ENCODE measurements at places on chromosomes 11 and 22. TPM values are rescaled to one million over a fixed set of nuclear protein-coding genes. Genes with fewer than 3 reads are reported as not detected.

- H3K4me3 ChIP-seq: no peak overlapping the region
- no peak overlapping the region for H3K27ac ChIP-seq
- peaks cover 50% of the 10 kb centered on the region for H3K27me3 ChIP-seq
Measured at GRCh38 chr11:1810761-1811160, 24.0 kb upstream of the SYT8 start.

GRCh38 chr11:118522571-118523072, 4.7 kb upstream of the TTC36 start:
- no peak for DNase-seq
- H3K27ac ChIP-seq: peak overlapping the region; percentile 20
- H3K36me3 ChIP-seq: peaks cover 71% of the 10 kb centered on the region
- H3K27me3 ChIP-seq: no peaks in the 10 kb centered on the region
- H3K4me3 ChIP-seq: no peak overlapping the region

DNA sequence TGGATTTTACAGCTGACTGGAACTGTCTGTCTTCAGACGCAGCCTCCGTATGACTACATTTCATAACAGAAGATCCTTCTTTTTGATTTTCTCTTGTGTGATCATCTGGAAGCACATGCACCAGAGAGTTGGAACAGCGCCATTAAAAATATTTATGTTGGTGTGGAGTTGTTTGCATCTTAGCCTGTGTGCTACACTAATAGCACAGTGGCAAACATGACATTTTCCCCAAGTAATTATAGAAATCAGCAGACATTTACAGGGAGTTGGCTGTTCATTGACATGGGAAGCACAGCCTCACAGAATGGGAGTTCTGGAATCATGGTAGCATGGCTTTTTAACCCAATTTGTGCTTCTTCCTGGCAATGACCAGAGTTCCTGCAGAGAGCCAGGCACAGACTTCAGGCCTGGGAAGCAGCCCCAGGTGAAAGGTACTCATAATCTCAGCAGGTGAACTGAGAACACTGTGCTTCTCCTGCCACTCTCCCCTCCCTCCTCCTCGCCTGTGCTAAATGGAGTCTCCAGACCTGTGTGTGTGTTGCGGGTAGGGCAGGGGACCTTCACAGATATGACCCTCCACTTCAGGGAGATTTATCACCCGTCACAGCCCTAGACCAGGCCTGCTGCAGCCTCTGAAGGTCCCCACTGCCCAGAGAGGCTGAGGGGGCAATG, 82.8 kb upstream of the PLET1 start:
- H3K36me3 ChIP-seq: no peaks in the 10 kb centered on the region
- no peak overlapping the region for H3K4me3 ChIP-seq
- no peak overlapping the region for H3K27ac ChIP-seq
- no peak for DNase-seq
- no peaks in the 10 kb centered on the region for H3K27me3 ChIP-seq

GRCh38 chr11:69487849-69488542, 6.5 kb downstream of the LINC01488 start:
- peaks cover 68% of the 10 kb centered on the region for H3K4me1 ChIP-seq
- H3K27me3 ChIP-seq: no peaks in the 10 kb centered on the region
- peak overlapping the region; percentile 94 for H3K27ac ChIP-seq
- H3K4me3 ChIP-seq: no peak overlapping the region
- DNase-seq: peak; percentile 4
- no peaks in the 10 kb centered on the region for H3K36me3 ChIP-seq

DNA sequence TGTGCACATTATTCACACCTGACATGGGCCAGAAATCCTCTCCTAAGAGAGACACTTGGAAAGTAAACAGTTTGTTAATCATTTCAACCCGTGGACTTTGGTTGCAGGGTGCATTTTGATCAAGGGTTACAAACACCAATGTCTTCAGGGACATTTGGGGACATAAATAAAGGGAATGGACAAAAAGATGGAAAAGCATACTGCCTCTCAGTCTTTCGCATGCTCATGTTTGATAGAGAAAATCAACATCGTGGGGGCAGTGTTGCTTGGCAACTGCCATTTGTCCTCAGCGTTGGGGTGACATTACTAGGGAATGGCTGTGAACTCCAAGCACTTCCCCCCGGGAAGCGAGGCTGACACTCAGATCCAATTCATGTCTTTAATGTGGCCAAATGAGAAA, 114.7 kb upstream of the OR4B1 start:
- no peaks in the 10 kb centered on the region for H3K27me3 ChIP-seq
- H3K27ac ChIP-seq: no peak overlapping the region
- peaks cover 41% of the 10 kb centered on the region for H3K4me1 ChIP-seq
- H3K36me3 ChIP-seq: no peaks in the 10 kb centered on the region

DNA sequence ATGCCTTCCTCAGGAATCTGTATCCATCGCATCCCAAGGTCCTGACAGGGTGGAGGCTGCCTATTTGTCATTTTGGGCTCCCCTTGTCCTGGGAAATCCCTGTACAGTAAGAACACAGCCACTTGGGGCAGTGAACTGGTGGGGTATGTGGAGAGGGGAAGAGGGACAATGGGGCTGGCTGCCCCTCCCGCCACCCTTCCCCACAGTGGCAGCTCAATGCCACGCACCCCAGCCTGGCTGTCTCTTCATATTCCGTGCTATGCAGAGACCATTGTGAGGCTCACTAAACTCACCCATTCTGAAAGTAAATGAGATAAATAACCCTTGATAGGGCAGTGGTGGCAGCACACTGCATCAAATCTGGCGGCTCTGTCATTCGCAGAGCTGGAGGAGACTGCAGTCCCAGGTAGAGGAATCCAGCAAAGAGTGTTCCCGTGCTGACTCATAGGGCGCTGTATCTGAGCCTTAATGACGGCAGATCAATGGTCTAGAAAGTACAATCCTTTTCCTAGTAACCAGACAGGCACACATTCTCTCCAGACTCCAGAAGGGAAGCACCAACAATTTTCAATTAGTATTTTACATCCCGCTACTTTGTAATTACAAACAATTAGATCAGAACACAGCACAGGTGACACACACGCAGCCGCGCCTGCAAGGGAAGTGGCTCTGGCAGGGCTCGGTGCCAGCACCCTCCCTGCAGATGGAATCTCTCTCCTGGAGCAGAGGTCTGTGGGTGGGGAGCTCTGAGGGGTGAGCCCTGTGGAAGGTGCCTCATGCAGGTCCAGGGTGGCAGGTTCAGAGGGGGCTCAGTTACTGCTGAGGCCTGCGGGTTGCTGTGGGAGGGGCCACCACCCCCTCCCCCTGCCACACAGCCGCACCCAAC, 167.9 kb upstream of the B3GAT1 start:
- H3K4me1 ChIP-seq: peaks cover 18% of the 10 kb centered on the region
- no peak for DNase-seq
- no peak overlapping the region for H3K27ac ChIP-seq
- no peak overlapping the region for H3K4me3 ChIP-seq
- H3K36me3 ChIP-seq: no peaks in the 10 kb centered on the region

GRCh38 chr11:67271541-67272284, 5.4 kb downstream of the GRK2 start:
- peaks cover 6% of the 10 kb centered on the region for H3K36me3 ChIP-seq
- H3K27ac ChIP-seq: peak overlapping the region; percentile 94
- peaks cover 100% of the 10 kb centered on the region for H3K4me1 ChIP-seq
- H3K27me3 ChIP-seq: no peaks in the 10 kb centered on the region
- no peak for DNase-seq
- H3K4me3 ChIP-seq: peak overlapping the region; percentile 98

DNA sequence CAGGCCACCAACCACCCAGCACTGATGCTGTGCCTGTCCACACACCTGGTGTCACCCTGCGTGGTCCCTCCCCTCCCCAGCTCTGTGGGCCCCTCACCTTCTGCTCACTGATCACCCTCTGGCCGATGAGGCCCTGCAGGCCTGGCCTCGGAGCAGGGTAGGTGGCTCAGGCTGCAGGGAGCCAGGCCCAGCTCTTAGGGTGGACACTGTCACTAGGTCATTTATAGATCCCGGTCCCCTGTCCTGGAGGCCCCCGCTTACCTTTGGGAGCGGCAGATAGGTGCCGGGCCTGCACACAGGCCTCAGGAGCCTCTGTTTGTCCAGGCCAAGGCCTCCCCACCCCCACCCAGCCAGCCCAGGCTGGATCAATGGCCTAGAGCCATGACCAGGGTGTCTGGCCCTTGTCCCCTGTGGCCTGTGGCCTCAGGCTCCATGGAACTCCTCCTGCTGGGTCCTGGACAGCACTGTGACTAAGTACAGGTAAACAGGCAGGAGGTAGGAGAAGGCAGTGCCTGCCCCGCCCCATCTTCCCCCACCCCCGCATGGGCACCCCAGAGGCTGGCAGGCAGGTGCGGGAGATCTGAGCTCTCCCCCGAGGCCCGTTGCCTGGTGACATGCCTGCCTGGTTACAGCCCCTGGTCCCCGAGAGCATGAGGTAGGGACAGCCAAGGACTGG, at the start of gene TMPRSS6:
TSS of gene TMPRSS6 (minus strand) at position 472 of the 676 bp plus-strand sequence. CDS start 6,296 bp downstream, outside the sequence.
- no peak within 1 kb of the TSS for H3K27ac ChIP-seq
- no peak within 1 kb of the TSS for H3K4me3 ChIP-seq
- no peaks in the 10 kb centered on the region for H3K36me3 ChIP-seq

DNA sequence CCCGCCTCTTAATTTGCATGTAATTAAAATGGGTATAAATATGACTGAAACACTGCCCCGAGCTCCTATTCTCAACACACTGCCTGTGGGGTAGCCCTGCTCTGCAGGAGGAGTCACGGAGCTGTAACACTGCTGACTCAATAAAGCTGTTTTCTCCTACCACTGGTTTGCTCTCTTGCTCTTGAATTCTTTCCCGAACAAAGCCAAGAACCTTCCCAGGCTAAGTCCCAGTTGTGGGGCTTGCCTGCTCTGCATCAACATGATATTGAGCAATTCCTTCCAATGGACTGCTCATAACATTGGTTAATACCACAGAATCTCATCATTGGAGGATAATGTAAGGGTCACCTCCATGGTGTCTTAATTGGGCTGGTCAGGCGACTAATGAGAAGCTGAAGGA, 114.4 kb downstream of the FBXO7 start:
- H3K27ac ChIP-seq: peak overlapping the region; percentile 36
- DNase-seq: no peak
- H3K36me3 ChIP-seq: no peaks in the 10 kb centered on the region
- peaks cover 16% of the 10 kb centered on the region for H3K4me1 ChIP-seq

GRCh38 chr11:89203814-89204213, 26.1 kb downstream of the TYR start:
- no peaks in the 10 kb centered on the region for H3K36me3 ChIP-seq
- H3K27ac ChIP-seq: no peak overlapping the region
- no peak overlapping the region for H3K4me3 ChIP-seq
- H3K27me3 ChIP-seq: no peaks in the 10 kb centered on the region
- no peaks in the 10 kb centered on the region for H3K4me1 ChIP-seq
- DNase-seq: no peak

DNA sequence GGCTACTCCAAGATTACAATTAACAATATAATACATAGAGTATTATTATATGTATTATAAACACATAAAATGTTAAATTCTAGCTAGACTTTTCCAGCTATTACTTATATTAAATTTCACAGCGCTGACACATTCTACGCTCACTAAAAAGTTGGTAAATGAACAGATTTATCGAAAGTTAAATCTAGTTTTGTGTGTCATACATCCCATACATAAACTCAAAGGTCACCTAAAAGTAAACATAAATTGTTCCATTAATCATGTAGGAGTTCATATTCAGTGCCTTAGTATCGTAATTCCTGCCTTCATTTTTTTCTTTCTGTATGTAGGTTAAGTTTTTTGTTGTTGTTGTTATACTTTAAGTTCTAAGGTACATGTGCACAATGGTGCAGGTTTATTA, 10.9 kb downstream of the FNBP4 start:
- H3K27me3 ChIP-seq: no peaks in the 10 kb centered on the region
- peaks cover 28% of the 10 kb centered on the region for H3K4me1 ChIP-seq
- H3K36me3 ChIP-seq: peaks cover 91% of the 10 kb centered on the region
- no peak for DNase-seq
- no peak overlapping the region for H3K27ac ChIP-seq

DNA sequence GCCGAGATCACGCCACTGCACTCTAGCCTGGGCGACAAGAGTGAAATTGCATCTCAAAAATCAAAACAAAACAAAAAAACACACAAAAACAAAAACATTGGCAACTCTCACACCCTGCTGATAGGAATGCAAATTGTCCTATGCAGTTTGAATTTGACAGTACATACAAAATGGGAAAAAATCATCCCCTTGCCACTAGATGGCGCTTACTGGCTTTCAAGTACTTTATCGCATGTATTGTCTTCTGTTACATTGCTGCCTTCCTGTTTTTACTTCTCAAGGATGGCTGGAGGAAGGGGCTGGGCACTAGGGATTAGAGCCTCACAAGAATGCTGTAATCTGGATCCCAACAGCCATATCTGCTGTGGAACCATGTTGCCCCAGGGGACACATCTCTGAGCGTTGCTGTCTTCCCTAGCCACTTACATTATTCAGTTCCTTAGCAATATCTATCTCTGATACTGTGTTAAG, 59.4 kb upstream of the A4GALT start:
- no peaks in the 10 kb centered on the region for H3K27me3 ChIP-seq
- peak overlapping the region; percentile 51 for H3K27ac ChIP-seq
- peaks cover 14% of the 10 kb centered on the region for H3K4me1 ChIP-seq
- H3K36me3 ChIP-seq: no peaks in the 10 kb centered on the region
- no peak overlapping the region for H3K4me3 ChIP-seq
- no peak for DNase-seq

DNA sequence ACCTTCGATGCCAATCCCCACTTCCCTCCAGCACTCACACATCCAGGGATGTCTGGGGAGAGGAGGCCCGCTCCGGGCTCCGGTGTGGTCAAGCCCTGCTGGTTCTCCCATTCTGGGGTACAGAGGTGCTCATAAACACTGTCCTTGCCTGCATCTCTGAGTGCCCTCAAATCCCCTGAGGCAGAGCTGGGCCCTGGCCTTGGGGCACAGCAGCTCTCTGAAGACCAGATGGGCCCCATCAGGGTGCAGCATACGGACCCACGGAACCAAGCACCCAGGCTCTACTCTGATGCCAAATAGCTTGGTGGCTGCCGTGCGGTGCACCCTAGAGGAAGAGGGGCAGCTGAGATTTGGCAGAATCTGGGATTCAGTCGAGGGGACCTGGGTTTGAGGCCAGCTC, 35.7 kb upstream of the NNMT start:
- peak overlapping the region; percentile 55 for H3K4me3 ChIP-seq
- no peaks in the 10 kb centered on the region for H3K27me3 ChIP-seq
- peaks cover 72% of the 10 kb centered on the region for H3K4me1 ChIP-seq
- H3K36me3 ChIP-seq: no peaks in the 10 kb centered on the region

DNA sequence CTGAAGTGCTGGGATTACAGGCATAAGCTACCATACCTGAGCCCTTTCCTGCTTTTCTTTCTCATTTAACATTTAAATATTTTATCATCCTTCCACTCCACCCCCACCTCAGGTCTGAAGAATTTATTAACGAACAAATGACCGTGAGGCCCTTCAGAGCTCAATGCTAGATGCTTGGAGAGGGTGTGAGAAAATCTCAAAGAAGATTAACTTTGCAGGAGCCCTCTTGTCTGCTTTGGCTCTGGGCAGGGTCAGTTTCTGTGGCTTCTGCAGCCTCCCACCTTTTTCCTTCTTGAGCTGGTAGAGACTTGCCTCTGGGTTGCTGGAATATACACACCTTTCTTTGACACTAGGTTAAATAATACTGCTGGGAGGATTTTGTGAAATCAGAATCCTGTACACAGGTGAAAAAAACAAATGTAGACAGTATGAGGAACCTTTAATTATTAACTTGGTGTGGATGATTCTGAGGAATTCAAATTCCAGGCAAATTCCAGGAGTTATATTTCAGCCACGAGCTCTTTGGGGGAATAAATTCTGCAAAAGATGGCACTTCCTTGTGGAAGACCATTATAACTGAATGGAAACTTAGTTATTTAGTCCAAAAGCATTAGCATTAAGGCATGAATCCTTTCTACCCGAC, 3.4 kb upstream of the ZBTB44 start:
- no peak overlapping the region for H3K4me3 ChIP-seq
- H3K27me3 ChIP-seq: no peaks in the 10 kb centered on the region
- peaks cover 19% of the 10 kb centered on the region for H3K4me1 ChIP-seq
- H3K36me3 ChIP-seq: no peaks in the 10 kb centered on the region
- H3K27ac ChIP-seq: no peak overlapping the region

The CD3G gene
- total RNA-seq: 0.16 TPM

The CLDN5 gene
- 19.5 TPM for total RNA-seq

The KCNQ1 gene
- 41.8 TPM for total RNA-seq

The CHEK1 gene
- 1.6 TPM for total RNA-seq

The LRP4 gene
- total RNA-seq: 22.0 TPM

The CADM1 gene
- total RNA-seq: 51.1 TPM

Measured in left ventricle myocardium inferior (tissue), 1 donor.